Upper lobe of right lung (tissue), 1 donor: ENCODE measurements at places on chromosomes 13 and 19.

GRCh38 chr13:97535614-97536013 is 101.6 kb downstream of the RAP2A start:
- DNase-seq = no peak

DNA sequence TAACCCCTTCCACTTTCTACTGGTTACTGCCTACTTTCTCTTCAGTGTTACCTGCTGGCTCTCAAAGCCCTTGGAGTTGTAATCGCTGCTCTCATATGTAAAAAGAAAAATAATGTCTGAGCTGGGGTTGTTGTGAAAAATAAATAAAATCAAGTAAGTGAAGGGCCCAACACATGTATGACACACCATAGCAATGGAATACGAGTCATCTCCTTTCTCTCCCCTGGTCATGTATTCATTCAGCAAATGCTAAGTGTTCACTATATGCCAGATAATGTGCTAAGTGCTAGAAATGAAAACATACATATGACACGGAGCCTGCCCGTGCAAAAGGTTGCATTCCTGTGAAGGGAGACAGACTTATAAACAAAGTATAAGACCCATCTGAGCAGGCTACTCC is 535.0 kb downstream of the RFC3 start:
- no peak for DNase-seq

DNA sequence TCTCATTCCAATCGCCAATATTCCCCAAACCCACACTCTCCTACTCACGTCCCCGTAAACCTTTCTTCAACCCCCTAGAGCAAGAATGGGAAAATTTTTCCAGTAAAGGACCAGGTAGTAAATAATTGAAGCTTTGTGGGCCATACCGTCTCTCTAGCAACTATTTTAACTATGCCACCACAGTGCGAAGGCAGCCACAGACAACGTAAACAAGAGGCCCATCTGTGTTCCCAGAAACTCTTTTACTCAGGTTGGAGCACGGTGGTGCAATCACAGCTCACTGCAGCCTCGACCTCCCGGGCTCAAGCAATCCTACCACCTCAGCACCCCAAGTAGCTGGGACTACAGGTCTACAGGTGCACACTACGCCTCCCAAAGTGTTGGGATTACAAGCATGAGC is 3.0 kb downstream of the DPRX start:
- no peak for DNase-seq

DNA sequence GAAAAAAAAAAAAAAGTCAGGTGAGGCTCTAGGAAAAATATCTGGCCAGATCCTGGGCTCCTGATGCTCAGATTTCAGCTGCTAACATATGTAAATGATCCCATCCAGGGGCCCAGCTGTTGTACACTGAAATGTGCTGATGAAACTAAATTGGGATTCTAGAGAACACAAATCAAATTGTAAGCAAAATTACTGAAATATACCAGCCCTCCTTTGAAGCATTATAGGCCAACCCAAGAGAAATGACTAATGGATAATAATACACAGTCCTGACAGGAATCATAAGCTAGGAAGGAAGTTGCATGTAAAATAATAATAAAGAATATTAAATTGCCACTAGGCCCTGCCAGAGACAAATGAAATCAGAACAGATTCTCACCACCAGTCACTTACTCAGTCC is 17.8 kb downstream of the KCTD12 start:
- no peak for DNase-seq

- DNase-seq = no peak
Observed at GRCh38 chr19:2425622-2426581, 1.5 kb downstream of the TIMM13 start.

GRCh38 chr19:29952177-29952576 is 10.1 kb downstream of the URI1 start:
- no peak for DNase-seq

- DNase-seq = no peak
Observed at GRCh38 chr13:34708566-34709313, 233.3 kb upstream of the NBEA start.

GRCh38 chr19:40398417-40399131 is 8.6 kb upstream of the HIPK4 start:
- DNase-seq = peak; percentile 84
